CD8-positive, alpha-beta memory T cell (primary cell): ENCODE measurements at places on chromosomes 5 and 9.

GRCh38 chr9:126624912-126625311 lies 11.2 kb downstream of the LMX1B start:
- H3K4me1 ChIP-seq = peaks cover 12% of the 10 kb centered on the region
- no peak overlapping the region for H3K4me3 ChIP-seq
- DNase-seq = no peak
- no peak overlapping the region for H3K27ac ChIP-seq
- H3K36me3 ChIP-seq = no peaks in the 10 kb centered on the region

DNA sequence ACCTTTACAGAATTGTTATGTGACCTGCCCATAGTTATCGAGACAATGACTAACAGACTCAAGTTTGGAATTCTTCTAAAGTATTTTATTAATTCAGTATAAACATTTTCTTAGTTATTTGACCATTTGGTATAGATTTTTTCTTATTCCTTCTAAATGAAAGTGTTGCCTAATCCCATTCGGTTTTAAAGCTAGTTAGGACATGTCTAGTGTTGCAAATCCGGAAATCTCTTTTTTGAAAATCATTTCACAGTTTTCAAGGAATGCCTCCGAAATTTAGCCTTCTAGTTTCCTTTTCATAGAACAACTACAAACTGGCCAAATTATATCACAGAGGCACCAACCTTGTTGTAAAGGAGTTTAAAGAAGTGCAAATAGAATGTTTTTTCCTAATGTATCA lies 171.8 kb downstream of the XRCC4 start:
- H3K27ac ChIP-seq = no peak overlapping the region
- no peaks in the 10 kb centered on the region for H3K4me1 ChIP-seq
- DNase-seq = no peak
- no peaks in the 10 kb centered on the region for H3K27me3 ChIP-seq
- H3K4me3 ChIP-seq = no peak overlapping the region

- H3K4me1 ChIP-seq = peaks cover 23% of the 10 kb centered on the region
- peaks cover 15% of the 10 kb centered on the region for H3K36me3 ChIP-seq
- H3K27ac ChIP-seq = peak overlapping the region; percentile 81
- peak overlapping the region; percentile 91 for H3K4me3 ChIP-seq
Observed at GRCh38 chr9:129081388-129081904, 535 bp downstream of the DOLPP1 start.

- DNase-seq = no peak
- no peaks in the 10 kb centered on the region for H3K27me3 ChIP-seq
- H3K4me3 ChIP-seq = no peak overlapping the region
- H3K4me1 ChIP-seq = peaks cover 19% of the 10 kb centered on the region
- H3K27ac ChIP-seq = no peak overlapping the region
Observed at GRCh38 chr9:129262261-129262660, 84.2 kb upstream of the IER5L start.

DNA sequence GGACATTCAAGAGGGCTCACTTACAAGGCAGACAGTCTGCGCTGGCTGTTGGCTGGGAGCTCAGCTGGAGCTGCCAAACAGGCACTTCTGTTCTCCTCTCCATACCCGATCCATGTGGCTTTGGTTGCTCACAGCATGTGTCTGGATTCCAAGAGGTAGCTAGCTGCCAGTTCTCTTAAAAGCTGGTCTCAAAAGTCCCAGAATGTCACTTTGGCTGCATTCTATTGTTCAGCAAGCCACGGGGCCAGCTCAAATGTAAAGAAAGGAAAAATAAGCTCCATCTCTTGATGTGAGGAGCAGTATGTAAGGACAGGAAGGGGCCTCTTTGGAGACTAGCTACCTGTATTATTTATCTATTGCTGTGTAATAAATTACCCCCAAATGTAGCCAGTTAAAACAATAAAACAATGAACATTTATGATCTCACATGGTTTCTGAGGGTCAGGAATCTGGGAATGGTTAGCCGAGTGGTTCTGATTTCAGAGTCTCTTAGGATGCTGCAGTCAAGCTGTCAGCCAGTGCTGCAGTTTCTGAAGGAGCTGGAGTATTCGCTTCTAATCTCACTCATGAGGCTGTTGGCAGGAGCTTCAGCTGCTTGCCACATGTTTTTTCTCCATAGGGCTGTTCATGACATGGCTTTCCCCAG lies 112.7 kb upstream of the CLINT1 start:
- no peaks in the 10 kb centered on the region for H3K27me3 ChIP-seq
- H3K27ac ChIP-seq = no peak overlapping the region

DNA sequence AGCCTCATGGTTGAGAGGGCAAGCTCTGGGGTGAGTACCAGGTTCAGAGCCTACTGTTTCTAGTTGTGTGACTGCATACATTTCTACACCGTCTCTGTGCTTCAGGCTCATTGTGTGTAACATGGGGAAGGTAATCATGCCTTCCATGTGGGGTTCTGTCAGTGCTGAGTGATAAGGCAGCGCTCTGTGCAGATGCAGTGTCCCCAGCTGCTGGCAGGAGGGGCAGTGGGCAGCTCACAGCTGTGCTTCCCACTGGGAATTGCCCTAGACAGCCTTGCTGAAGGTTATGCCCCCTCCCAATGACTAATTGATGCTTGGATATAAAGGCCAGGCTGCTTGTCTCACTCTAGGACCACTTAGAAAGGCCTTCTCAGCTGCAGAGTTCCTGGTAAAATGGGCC lies 121.8 kb upstream of the SAP30L start:
- no peaks in the 10 kb centered on the region for H3K27me3 ChIP-seq
- no peak overlapping the region for H3K4me3 ChIP-seq
- H3K4me1 ChIP-seq = no peaks in the 10 kb centered on the region
- no peak overlapping the region for H3K27ac ChIP-seq
- DNase-seq = no peak

DNA sequence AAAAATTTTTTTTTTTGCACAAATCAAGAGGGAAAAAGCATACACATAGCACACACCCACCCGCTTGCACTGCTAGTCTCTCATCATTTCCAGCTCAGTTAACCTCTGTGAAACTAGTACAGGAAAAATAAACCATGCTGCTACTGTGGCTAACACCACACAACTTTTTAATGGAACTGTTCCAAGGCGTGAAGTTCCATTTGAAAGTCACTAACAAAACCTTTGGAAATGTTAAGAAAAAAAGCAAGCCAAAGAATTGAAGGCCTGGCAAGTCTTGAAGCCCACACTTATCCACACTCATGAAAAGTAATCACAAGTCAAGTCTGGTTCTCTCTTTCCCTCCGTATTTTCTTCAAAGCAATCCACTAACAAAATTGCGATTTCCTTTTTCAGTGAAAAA lies 116.3 kb downstream of the FANCC start:
- H3K36me3 ChIP-seq = no peaks in the 10 kb centered on the region
- no peaks in the 10 kb centered on the region for H3K4me1 ChIP-seq
- H3K27me3 ChIP-seq = no peaks in the 10 kb centered on the region

- H3K36me3 ChIP-seq = no peaks in the 10 kb centered on the region
- H3K4me3 ChIP-seq = no peak overlapping the region
- H3K27me3 ChIP-seq = no peaks in the 10 kb centered on the region
- DNase-seq = no peak
- peaks cover 1% of the 10 kb centered on the region for H3K4me1 ChIP-seq
Observed at GRCh38 chr5:175682664-175683063, 24.8 kb downstream of the HRH2 start.

GRCh38 chr9:96279932-96280331 lies 22.0 kb downstream of the HSD17B3 start:
- no peak for DNase-seq
- no peaks in the 10 kb centered on the region for H3K4me1 ChIP-seq
- no peaks in the 10 kb centered on the region for H3K27me3 ChIP-seq
- no peak overlapping the region for H3K4me3 ChIP-seq
- H3K27ac ChIP-seq = no peak overlapping the region

DNA sequence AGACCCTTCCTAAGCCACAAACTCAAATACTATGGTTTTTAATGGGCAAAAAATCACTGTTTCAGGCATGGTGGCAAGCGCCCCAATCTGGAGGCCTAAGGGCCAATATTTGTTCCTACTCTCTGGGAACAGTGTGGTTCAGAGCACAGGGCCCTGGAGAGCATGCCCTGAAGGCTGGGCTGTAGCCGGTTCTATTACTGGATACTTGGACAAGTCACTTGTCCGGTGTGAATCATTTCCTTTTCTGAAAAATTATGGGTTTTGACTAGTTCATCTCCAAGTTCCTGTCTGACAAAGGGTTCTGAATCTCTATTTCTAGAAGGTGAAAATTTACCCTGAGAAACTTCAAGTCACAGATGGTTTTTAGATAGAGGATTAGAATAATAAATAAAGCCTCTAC lies 75.0 kb downstream of the OTULIN start:
- H3K36me3 ChIP-seq = peaks cover 26% of the 10 kb centered on the region
- H3K4me3 ChIP-seq = no peak overlapping the region
- no peak overlapping the region for H3K27ac ChIP-seq
- no peak for DNase-seq
- H3K27me3 ChIP-seq = no peaks in the 10 kb centered on the region

GRCh38 chr9:98500337-98500919 lies 208.3 kb downstream of the GABBR2 start:
- no peak for DNase-seq
- no peak overlapping the region for H3K27ac ChIP-seq
- no peaks in the 10 kb centered on the region for H3K27me3 ChIP-seq
- no peaks in the 10 kb centered on the region for H3K36me3 ChIP-seq
- H3K4me3 ChIP-seq = no peak overlapping the region

- H3K36me3 ChIP-seq = no peaks in the 10 kb centered on the region
- no peaks in the 10 kb centered on the region for H3K4me1 ChIP-seq
- DNase-seq = no peak
- no peak overlapping the region for H3K27ac ChIP-seq
- H3K27me3 ChIP-seq = no peaks in the 10 kb centered on the region
Observed at GRCh38 chr5:168467755-168468330, 18.4 kb upstream of the RARS1 start.
